ENCODE measurements at places on chromosomes 7 and 10. TPM values are rescaled to one million over a fixed set of nuclear protein-coding genes. Genes with fewer than 3 reads are reported as not detected.

PAX4 gene
- total RNA-seq: not detected

PLPP4 gene
- 3.0 TPM for total RNA-seq

CFAP43 gene
- not detected for total RNA-seq

KLF14 gene
- not detected for total RNA-seq

SGCE gene
- 76.8 TPM for total RNA-seq

EPC1 gene
- 26.8 TPM for total RNA-seq

MINDY4 gene
- total RNA-seq: 6.3 TPM

LIPN gene
- total RNA-seq: not detected

MARCHF5 gene
- total RNA-seq: 35.3 TPM

BTBD16 gene
- total RNA-seq: 0.29 TPM

DNA sequence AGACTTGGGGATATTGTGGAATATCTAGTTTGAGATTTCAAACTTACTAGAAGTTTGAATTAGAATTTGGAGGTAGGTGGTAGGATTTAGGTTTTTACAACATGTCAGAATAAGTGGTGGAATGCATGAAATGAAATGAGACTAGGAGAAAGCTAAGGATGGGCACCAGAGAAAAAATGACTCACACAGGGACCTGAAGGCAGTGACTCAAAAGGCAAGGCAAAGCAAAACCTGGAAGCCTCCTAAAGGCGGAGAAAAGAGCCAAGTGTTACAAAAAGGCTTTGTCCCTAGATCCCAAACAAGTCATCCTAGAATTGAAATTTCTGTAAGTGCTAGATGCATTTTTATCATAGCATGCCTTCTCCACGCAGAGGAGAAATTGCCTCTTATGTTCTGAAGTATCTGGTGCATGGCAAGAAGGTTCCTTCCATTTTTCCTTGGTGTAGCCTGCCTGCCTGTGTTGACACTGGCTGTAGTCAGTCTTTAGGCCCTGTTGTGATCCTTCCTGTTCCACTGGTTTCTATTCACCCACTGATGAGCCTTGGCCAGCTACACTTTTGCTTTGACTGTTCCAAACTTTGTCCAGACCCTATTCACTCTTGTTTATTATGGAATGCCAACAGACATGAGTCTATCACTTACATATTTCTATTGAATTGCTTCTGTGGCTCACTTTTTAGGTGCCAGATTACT is 109.3 kb downstream of the ETV1 start:
- no peaks in the 10 kb centered on the region for H3K27me3 ChIP-seq
- H3K4me1 ChIP-seq: peaks cover 15% of the 10 kb centered on the region
- H3K4me3 ChIP-seq: no peak overlapping the region
- H3K27ac ChIP-seq: no peak overlapping the region
- H3K36me3 ChIP-seq: no peaks in the 10 kb centered on the region
- no peak for DNase-seq

- H3K4me3 ChIP-seq: no peak overlapping the region
- no peak for DNase-seq
- H3K36me3 ChIP-seq: no peaks in the 10 kb centered on the region
- H3K27ac ChIP-seq: no peak overlapping the region
- no peaks in the 10 kb centered on the region for H3K4me1 ChIP-seq
Measured at GRCh38 chr7:49580000-49580399, 193.4 kb upstream of the VWC2 start.

DNA sequence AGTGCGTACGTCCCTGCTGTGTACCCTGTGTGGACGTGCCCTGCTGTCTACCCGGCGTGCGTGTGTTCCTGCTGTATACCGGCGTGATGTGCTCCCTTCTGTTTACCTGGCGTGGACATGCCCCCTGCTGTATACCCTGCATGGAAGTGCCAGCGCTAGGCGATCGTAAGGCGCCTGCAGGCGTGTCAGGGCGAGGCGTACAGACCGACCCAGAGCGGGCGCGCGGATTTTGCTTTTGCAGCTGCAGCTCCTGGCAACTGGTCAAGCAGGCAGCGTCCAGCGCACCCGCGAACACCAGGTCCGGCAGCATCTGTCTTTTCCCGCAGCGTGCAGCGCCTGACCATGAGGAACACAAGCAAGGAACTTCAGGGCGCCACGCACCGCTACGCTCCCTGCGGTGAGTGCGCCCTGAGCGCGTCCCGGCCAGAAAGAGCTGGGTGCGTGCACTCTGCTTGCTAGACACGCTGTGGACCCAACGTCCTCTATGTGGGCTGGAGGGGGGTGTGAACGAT is 680 bp downstream of the C7orf57 start:
- H3K27me3 ChIP-seq: peaks cover 34% of the 10 kb centered on the region
- peak overlapping the region; percentile 77 for H3K4me3 ChIP-seq
- peak; percentile 91 for DNase-seq
- H3K4me1 ChIP-seq: peaks cover 6% of the 10 kb centered on the region

- no peak for DNase-seq
- no peak overlapping the region for H3K27ac ChIP-seq
- H3K4me1 ChIP-seq: peaks cover 21% of the 10 kb centered on the region
- H3K27me3 ChIP-seq: no peaks in the 10 kb centered on the region
Measured at GRCh38 chr7:41785265-41785664, 82.4 kb upstream of the INHBA start.

DNA sequence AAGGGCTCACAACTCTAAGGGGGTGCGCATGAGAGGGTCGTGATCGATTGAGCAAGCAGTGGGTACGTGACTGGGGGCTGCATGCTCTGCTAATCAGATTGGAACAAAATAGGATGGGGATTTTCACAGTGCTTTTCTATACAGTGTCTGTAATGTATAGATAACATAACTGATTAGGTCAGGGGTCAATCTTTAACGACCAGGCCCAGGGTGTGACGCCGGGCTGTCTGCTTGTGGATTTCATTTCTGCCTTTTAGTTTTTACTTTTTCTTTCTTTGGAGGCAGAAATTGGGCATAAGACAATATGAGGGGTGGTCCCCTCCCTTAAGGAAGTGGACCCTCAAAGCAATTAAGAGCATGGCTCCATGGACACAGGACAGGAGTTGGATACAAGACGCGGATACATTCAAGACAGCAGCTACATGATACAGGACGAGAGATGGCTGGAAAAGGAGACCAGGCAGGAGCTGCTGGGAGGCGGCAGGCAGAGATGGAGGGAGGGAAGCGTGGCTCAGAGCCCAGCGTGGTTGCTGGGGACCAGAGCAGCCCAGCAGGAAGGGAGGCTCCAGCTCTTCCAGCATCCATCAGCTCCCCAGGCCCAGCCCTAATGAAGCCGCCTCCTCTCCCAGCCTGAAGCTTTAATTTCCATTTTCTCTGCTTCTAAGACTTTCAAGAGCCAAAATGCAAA is 31.6 kb downstream of the GSDME start:
- no peaks in the 10 kb centered on the region for H3K27me3 ChIP-seq
- no peak overlapping the region for H3K27ac ChIP-seq
- peaks cover 12% of the 10 kb centered on the region for H3K4me1 ChIP-seq
- H3K4me3 ChIP-seq: no peak overlapping the region
- DNase-seq: no peak

- H3K4me3 ChIP-seq: no peak overlapping the region
- no peaks in the 10 kb centered on the region for H3K27me3 ChIP-seq
- peaks cover 3% of the 10 kb centered on the region for H3K36me3 ChIP-seq
- peaks cover 37% of the 10 kb centered on the region for H3K4me1 ChIP-seq
Measured at GRCh38 chr10:117339578-117339977, 35.7 kb downstream of the PDZD8 start.

DNA sequence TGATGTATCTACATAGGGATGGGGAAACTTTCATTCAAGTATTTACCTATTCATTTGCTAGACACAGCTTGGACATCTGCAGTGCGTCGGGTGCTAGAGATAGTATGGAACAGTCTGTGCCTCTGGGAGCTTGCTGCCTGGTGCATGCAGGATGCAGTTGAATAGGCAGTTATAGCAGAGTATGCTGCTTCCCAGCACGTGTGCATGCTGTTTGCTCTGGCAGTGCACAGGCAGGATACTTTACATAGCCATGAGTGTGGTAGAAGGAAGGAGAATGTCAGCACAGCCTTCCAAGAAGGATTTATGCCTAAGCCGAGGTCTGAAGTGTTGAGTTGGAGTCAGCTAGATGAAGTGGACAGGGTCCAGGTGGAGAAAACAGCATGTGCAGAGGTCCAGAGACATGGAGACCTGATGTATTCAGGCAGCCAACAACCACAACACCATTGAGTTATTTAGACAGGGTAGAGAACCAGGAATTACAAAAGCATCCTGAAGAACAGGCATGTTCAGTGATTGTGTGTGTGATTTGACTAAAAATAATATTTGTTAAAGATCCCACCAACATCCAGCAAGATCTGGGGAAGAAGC is 8.1 kb downstream of the MAP3K8 start:
- no peak overlapping the region for H3K4me3 ChIP-seq
- no peak overlapping the region for H3K27ac ChIP-seq
- H3K27me3 ChIP-seq: no peaks in the 10 kb centered on the region
- peaks cover 20% of the 10 kb centered on the region for H3K36me3 ChIP-seq
- peaks cover 41% of the 10 kb centered on the region for H3K4me1 ChIP-seq

- peaks cover 9% of the 10 kb centered on the region for H3K36me3 ChIP-seq
- H3K27ac ChIP-seq: no peak overlapping the region
- no peak overlapping the region for H3K4me3 ChIP-seq
- DNase-seq: no peak
Measured at GRCh38 chr7:66869660-66870450, 51.2 kb upstream of the TMEM248 start.

GRCh38 chr10:107072028-107072427 is 92.5 kb downstream of the SORCS1 start:
- no peak overlapping the region for H3K27ac ChIP-seq
- H3K27me3 ChIP-seq: no peaks in the 10 kb centered on the region
- H3K36me3 ChIP-seq: no peaks in the 10 kb centered on the region
- no peaks in the 10 kb centered on the region for H3K4me1 ChIP-seq
- H3K4me3 ChIP-seq: no peak overlapping the region

- no peaks in the 10 kb centered on the region for H3K27me3 ChIP-seq
- H3K4me1 ChIP-seq: peaks cover 11% of the 10 kb centered on the region
- peaks cover 2% of the 10 kb centered on the region for H3K36me3 ChIP-seq
- H3K4me3 ChIP-seq: no peak overlapping the region
- no peak overlapping the region for H3K27ac ChIP-seq
Measured at GRCh38 chr7:81583090-81583489, 186.8 kb downstream of the HGF start.

DNA sequence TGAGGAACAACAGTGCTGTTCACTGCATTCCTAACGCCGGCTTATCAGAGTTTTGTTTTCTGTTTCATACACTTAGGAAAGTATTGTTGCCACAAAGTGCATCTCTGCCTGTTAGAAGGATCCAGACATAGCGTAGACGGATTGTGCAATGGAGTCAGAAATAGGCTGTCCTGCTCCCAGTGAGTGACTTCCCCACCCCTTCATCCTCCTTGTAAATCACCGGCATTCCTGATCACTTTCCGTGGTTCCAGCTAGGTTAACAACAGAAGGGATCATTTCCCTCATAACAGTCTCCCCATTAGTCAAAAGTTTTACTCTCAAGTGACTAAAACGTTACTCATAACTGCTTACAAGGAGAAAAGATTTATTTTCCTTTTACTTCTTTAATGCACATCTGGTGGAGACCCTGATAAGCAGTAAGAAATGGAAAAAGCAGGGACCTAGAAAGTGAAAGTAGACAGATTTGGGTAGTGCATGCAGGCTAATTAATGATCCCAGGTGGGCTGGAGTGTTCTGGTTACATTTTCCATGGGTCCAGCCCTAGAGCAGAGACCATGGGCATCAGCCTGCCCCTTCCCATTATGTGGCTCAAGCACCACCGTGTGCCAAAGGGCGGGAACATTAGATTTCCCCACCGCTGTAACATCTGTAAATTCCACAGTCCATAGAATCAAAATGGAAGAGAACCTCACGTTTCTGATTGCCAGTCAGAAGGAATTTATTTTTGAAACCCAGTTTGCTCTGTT is 395.1 kb upstream of the GALNT17 start:
- H3K36me3 ChIP-seq: no peaks in the 10 kb centered on the region
- no peaks in the 10 kb centered on the region for H3K27me3 ChIP-seq
- peak overlapping the region; percentile 35 for H3K4me3 ChIP-seq
- peaks cover 55% of the 10 kb centered on the region for H3K4me1 ChIP-seq
- peak overlapping the region; percentile 49 for H3K27ac ChIP-seq
- DNase-seq: no peak

- DNase-seq: peak; percentile 15
- no peaks in the 10 kb centered on the region for H3K27me3 ChIP-seq
- no peaks in the 10 kb centered on the region for H3K36me3 ChIP-seq
- H3K4me3 ChIP-seq: no peak overlapping the region
- no peak overlapping the region for H3K27ac ChIP-seq
Measured at GRCh38 chr10:5818048-5818331, 4.8 kb upstream of the GDI2 start.

DNA sequence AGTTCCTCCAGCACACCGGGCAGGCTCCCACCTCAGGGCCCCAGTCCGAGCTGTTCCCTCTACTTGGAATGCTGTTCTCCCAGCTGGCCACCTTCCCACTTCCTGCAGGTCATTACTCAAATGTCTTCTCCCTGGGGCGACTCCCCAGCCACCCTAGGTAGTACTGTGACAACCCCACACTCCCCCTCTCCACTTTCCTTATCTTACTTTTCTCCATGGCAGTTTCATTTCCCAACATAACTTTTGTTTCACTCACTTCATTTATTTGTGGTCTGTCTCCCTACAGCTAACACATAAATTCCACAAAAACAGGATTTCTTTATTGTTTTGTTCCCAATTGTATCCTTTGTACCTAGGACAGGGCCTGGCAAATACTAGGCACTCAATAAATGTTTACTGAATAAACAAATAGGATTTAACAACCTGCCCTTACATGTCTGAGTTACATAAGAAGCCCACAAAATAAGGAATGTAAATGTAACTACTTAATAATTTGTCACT is 76.5 kb downstream of the JAZF1 start:
- no peak overlapping the region for H3K4me3 ChIP-seq
- H3K36me3 ChIP-seq: no peaks in the 10 kb centered on the region
- no peak overlapping the region for H3K27ac ChIP-seq
- H3K4me1 ChIP-seq: peaks cover 66% of the 10 kb centered on the region
- no peaks in the 10 kb centered on the region for H3K27me3 ChIP-seq
- DNase-seq: no peak

GRCh38 chr7:120843109-120843508 is 14.8 kb downstream of the TSPAN12 start:
- no peaks in the 10 kb centered on the region for H3K27me3 ChIP-seq
- H3K4me1 ChIP-seq: no peaks in the 10 kb centered on the region
- H3K27ac ChIP-seq: no peak overlapping the region
- H3K36me3 ChIP-seq: peaks cover 4% of the 10 kb centered on the region

DNA sequence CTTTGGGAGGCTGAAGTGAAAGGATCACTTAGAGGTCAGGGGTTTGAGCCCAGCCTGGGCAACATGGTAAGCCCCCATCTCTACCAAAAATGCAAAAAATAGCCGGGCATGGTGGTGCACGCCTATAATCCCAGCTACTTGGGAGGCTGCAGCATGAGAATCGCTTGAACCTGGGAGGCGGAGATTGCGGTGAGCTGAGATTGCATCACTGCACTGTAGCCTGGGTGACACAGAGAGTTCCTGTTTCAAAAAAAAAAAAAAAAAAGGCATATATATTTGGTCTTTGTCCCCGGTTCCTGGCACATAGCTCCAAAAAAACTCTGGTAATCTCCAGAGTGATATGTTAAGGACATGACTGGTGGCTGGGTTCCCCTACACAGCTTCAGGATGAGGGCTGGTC is 147.3 kb downstream of the SEC23IP start:
- H3K4me3 ChIP-seq: no peak overlapping the region
- no peaks in the 10 kb centered on the region for H3K36me3 ChIP-seq
- peaks cover 3% of the 10 kb centered on the region for H3K27me3 ChIP-seq
- no peak overlapping the region for H3K27ac ChIP-seq
- H3K4me1 ChIP-seq: no peaks in the 10 kb centered on the region

GRCh38 chr7:98763441-98763840 is 106.4 kb downstream of the TMEM130 start:
- H3K27ac ChIP-seq: no peak overlapping the region
- H3K36me3 ChIP-seq: no peaks in the 10 kb centered on the region
- H3K4me3 ChIP-seq: no peak overlapping the region
- peaks cover 24% of the 10 kb centered on the region for H3K27me3 ChIP-seq

- peaks cover 10% of the 10 kb centered on the region for H3K4me1 ChIP-seq
- H3K27me3 ChIP-seq: peaks cover 21% of the 10 kb centered on the region
- no peak for DNase-seq
- H3K36me3 ChIP-seq: no peaks in the 10 kb centered on the region
- no peak overlapping the region for H3K4me3 ChIP-seq
Measured at GRCh38 chr10:113487154-113487553, 65.7 kb upstream of the HABP2 start.

All from chondrocyte (in vitro differentiated cells).